NB4 (cell line): ENCODE measurements at places on chromosomes 2 and 18.

DNA sequence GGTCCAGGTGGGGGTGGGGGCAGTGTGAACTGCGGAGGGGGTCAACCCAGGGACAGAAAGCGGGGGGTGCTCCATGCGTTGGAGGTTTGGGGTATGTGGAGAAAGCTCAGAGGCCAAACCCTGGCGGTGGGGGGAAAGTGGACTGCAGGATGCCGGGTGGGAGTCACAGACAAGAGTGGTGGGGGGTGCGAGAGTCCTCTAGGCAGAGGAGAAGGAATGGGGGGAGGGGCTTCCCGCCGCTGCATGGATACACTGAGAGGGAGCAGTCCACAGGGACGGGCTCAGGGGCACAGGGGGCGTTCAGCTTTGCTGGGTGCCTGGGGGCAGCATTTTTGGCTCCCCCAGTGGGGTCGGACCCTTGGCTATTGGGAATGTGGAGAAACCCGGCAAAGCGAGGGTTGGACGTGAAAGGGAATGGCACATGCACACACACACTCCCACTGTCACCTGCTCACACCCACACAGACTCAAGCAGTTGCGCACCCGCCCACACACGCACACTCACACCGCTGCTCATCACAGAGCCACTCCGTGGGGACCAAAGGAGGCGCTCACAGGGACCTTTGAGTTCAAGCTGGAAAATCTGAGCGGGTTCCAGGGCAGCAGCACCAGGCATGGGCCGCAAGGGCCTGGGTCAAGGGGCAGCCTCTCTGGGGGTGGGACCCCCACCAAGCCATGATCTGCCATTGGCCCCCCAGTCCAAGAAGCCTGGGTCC, 7.7 kb downstream of the GBX2 start:
- DNase-seq, result no peak

GRCh38 chr2:96608469-96609455, 29.4 kb downstream of the KANSL3 start:
- no peak for DNase-seq

DNA sequence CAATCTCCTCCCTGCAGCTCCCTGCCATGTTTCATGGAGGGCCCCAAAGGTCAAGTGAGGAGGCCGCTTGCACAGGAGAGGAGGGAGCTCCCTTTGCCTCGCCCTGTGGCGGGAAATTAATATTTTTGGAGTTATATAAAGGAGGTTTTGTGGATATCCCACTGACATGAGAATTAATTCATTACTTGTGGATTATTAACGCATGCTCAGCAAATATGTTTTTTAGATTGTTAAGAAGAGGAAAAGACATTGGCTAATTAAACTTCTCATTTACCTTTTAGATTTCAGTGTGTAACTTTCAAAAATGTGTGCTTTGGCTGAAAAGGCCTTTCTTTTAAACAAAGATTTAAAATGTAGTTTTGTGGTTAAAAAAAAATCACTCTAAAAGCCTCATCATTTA, 474.0 kb downstream of the SOCS6 start:
- no peak for DNase-seq

GRCh38 chr2:203797276-203797675, 70.3 kb upstream of the CTLA4 start:
- DNase-seq, result no peak

- DNase-seq, result no peak
Measured at GRCh38 chr2:207122651-207123334, 43.0 kb downstream of the KLF7 start.
